ENCODE measurements at places on chromosomes 4 and X. TPM values are rescaled to one million over a fixed set of nuclear protein-coding genes. Genes with fewer than 3 reads are reported as not detected.

FGF2 gene
- total RNA-seq, result 26.2 TPM

GRCh38 chr4:3074846-3075651 is 568 bp downstream of the HTT start:
- DNase-seq, result no peak
- peak overlapping the region; percentile 98 for H3K27ac ChIP-seq
- H3K27me3 ChIP-seq, result no peaks in the 10 kb centered on the region
- peaks cover 23% of the 10 kb centered on the region for H3K4me1 ChIP-seq

- no peak overlapping the region for H3K27ac ChIP-seq
- DNase-seq, result no peak
- H3K4me3 ChIP-seq, result no peak overlapping the region
- H3K4me1 ChIP-seq, result no peaks in the 10 kb centered on the region
- no peaks in the 10 kb centered on the region for H3K36me3 ChIP-seq
These were observed 7.9 kb upstream of the KLHL8 start for GRCh38 chr4:87228262-87228860.

DNA sequence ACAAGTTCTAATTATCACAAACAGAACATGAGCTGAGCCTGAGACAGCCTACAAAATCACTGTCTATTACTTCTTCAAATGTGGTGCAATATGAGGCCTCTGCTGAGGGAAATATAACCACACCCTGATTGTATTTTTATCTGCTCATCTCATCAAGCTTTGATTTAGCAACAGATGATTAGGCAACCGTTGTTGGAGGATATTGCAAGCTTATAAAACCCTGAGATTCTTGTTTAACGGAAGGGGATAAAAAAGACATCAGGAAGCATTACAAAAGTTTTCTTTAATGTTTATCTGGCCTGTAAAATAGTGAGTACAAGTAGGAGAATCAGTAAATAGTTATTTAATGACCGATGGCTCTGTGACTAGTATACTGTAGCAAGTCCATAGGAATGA is 108.5 kb downstream of the ZNF330 start:
- H3K36me3 ChIP-seq, result no peaks in the 10 kb centered on the region
- no peak overlapping the region for H3K27ac ChIP-seq
- H3K4me3 ChIP-seq, result no peak overlapping the region
- peaks cover 2% of the 10 kb centered on the region for H3K27me3 ChIP-seq
- DNase-seq, result no peak
- no peaks in the 10 kb centered on the region for H3K4me1 ChIP-seq

CTSO gene
- 13.9 TPM for total RNA-seq

DNA sequence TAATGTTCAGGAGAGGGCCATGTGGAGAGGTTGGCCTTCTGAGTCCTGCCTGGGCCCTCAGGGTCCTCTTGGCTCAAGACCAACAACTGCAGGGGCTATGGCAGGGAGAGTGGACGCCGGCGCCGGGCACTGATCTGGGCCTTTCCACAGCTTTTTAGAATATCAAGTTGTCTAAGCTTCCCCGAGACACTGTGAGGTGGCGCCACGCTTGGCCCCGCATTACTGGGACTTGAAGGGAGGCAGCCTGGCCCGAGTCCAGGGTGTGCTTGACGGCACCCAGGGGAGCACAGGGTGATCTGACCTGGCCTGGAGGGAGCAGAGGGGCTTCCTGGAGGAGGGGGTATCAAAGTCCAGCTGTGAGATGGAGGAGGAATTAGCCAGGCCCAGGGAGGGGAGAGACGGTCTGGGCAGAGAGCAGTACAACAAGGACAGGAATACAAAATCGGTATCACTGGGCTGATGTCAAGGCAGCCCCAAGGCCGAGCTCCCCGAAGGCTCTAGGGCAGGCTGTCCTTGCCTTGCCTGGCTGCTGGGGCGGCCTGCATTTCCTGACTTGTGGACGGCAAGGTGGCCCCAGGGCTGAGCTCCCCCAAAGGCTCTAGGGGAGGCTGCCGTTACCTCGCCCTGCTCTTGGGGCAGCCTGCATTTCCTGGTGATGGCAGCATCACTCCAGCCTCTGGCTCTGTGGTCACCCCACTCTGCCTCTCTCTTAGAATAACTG is 28.1 kb downstream of the ABLIM2 start:
- DNase-seq, result no peak
- no peak overlapping the region for H3K4me3 ChIP-seq
- no peak overlapping the region for H3K27ac ChIP-seq
- H3K4me1 ChIP-seq, result peaks cover 7% of the 10 kb centered on the region
- peaks cover 46% of the 10 kb centered on the region for H3K27me3 ChIP-seq

DNA sequence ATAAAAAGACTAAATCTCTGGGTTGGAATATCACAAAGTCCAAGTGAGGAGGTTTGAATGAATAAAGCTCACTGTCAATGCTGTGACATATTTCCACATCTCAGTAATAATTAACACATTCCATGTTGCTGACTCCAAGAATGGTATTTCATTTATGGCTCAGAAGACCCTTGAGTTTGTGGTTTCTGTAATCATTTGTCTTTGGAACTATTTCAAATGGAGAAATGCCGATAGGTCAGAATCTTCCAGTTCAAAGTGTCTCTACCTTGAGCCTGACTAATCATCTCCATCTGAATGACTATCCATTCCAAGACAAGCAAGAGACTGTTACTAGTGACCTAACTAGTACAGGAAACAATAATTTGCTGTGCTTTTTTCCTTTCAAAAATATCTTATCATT is 24.2 kb upstream of the SLC2A9 start:
- peaks cover 2% of the 10 kb centered on the region for H3K27me3 ChIP-seq
- DNase-seq, result no peak
- peaks cover 9% of the 10 kb centered on the region for H3K36me3 ChIP-seq
- H3K4me1 ChIP-seq, result peaks cover 7% of the 10 kb centered on the region
- no peak overlapping the region for H3K27ac ChIP-seq

DNA sequence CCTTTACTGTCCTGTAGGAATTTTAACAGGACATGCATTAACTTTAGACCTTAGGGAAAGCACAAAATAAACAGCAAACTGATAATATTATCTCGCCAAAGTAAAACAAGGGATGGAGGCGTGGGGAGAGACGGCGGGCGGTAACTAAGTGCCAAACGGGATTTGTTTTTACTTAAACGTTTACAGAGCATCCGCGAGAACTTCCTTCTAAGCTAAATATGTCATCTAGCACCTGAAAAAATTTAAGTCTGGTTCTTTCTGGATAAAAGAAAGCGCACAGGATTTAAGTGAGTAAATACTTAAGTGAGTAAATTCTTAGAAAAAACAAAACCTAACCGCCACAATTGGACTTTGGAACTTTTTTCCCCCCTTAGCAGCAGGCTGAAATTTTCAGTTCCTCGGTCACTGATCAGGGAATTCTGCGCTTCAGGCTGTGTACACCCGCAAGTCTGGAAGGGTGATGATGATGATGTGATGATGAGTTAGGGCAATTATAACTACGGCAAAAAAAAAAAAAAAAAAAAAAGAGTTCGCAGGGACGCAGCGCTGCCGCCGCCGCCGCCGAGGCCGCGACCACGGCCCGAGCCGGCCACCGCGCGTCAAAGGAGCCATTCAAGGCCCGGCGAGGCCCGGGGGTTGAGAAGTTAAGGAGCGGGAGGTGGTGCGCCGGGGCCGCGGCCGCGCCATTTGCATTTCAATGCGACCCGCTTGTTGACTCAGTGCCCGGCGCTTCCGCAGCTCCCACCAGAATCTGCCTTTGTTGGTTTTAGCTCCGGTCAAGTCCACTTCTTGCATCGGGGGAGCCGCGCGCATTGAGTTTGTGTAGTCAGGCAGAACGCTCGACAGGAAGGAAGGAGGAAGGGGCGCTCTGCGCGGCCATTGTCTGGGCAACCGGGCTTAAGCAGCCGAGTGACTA is 108.8 kb downstream of the SPRY1 start:
- peaks cover 20% of the 10 kb centered on the region for H3K4me1 ChIP-seq
- no peaks in the 10 kb centered on the region for H3K36me3 ChIP-seq
- peak overlapping the region; percentile 96 for H3K4me3 ChIP-seq
- peak overlapping the region; percentile 92 for H3K27ac ChIP-seq
- H3K27me3 ChIP-seq, result no peaks in the 10 kb centered on the region

GYPA gene
- total RNA-seq, result not detected

CXCL1 gene
- total RNA-seq, result 1.0 TPM

CFAP99 gene
- not detected for total RNA-seq

GRCh38 chr4:134390319-134390718 is 188.7 kb upstream of the PABPC4L start:
- no peaks in the 10 kb centered on the region for H3K4me1 ChIP-seq
- no peak for DNase-seq
- H3K36me3 ChIP-seq, result no peaks in the 10 kb centered on the region
- H3K27ac ChIP-seq, result no peak overlapping the region

DNA sequence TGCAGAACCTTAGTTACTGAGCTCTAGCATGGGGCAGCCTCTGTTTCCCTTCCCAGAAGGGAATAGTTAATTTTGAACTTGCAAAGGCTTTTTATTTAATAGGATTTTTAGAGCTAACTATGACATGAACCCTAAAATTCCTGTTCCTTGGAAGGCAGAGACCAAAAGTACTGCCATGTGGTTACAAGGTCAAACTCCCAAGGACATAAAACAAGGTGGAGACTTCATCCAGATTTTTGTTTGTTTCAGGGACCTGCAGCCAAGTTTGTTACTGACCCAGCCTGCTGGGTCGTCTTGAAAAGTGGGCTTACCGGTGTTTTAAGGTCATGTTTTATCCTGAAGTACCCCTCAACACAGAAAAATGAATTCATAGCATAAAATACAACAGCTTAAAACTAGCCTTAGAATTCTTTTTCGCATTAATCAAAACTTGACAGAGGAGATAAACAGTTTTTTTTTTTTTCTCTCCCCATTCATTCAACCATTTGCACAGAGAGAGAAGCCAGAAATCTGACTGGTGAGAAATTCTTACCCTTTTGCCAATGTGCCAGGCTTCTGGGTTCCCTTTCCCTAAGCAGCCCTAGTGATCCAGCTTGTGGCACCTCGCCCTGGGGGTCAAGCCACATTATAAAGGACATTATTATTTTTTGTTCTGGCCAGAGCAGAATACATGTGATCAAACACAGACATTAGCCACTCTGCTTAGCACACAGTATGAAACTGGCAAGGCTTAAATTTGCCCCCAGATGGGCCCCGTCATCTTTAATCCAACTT is 21.5 kb upstream of the GRPEL1 start:
- no peak overlapping the region for H3K4me3 ChIP-seq
- peaks cover 3% of the 10 kb centered on the region for H3K4me1 ChIP-seq
- DNase-seq, result no peak
- H3K36me3 ChIP-seq, result peaks cover 2% of the 10 kb centered on the region

- H3K4me3 ChIP-seq, result no peak overlapping the region
- no peak for DNase-seq
- H3K36me3 ChIP-seq, result peaks cover 2% of the 10 kb centered on the region
These were observed 130.6 kb downstream of the SLC7A11 start for GRCh38 chr4:138111462-138112000.

GRCh38 chr4:52863324-52863723 is 1.2 kb downstream of the RASL11B start:
- peak overlapping the region; percentile 41 for H3K27ac ChIP-seq
- H3K4me3 ChIP-seq, result peak overlapping the region; percentile 83
- H3K27me3 ChIP-seq, result no peaks in the 10 kb centered on the region

GRCh38 chrX:17768997-17769396 is 31.7 kb downstream of the SCML1 start:
- no peak overlapping the region for H3K4me3 ChIP-seq
- H3K27ac ChIP-seq, result no peak overlapping the region
- no peaks in the 10 kb centered on the region for H3K36me3 ChIP-seq
- no peak for DNase-seq
- no peaks in the 10 kb centered on the region for H3K4me1 ChIP-seq

POF1B gene
- total RNA-seq, result not detected

P2RY8 gene
- not detected for total RNA-seq

DNA sequence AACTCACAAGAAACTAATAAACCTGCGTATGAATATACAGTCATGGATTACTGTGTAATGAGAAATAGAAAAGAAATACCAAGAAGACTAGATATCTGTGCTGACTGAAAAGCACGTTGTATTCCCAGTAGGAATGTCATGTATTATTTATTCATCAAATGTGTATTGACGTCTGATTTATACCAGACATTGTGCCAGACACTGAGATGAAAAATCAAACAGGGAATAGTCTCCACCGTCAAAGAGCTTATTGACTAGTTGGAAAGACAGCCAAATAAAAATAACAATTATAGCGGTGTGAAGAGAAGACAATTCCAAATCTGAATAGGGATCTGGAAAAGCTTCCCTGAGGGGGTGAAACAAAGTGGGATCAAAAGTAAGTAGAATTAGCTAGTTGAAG is 687.6 kb downstream of the C4orf33 start:
- DNase-seq, result no peak
- H3K27me3 ChIP-seq, result peaks cover 4% of the 10 kb centered on the region
- no peak overlapping the region for H3K27ac ChIP-seq
- no peaks in the 10 kb centered on the region for H3K36me3 ChIP-seq
- H3K4me1 ChIP-seq, result no peaks in the 10 kb centered on the region

DNA sequence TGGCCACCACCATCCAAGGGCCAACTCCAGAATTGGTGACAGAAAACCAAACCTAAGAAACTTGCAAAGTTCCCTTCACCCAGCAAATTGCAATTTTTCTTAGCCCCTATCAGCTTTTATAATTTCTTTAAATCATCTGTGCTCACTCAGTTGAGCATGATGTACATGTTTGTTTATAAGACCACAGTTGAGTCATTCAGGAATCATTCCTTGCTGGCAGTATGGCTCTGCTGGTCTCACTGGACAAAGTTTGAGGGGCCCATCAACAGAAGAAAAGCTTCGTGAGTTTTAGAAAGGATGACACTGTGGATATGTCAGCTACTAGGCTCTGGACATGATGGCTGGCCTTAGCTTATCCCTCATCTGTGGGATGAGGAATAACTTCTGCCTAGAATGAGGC is 4.0 kb downstream of the TRPC5 start:
- H3K4me1 ChIP-seq, result peaks cover 3% of the 10 kb centered on the region
- no peak overlapping the region for H3K4me3 ChIP-seq
- H3K27me3 ChIP-seq, result peaks cover 42% of the 10 kb centered on the region
- no peaks in the 10 kb centered on the region for H3K36me3 ChIP-seq
- DNase-seq, result no peak

DNA sequence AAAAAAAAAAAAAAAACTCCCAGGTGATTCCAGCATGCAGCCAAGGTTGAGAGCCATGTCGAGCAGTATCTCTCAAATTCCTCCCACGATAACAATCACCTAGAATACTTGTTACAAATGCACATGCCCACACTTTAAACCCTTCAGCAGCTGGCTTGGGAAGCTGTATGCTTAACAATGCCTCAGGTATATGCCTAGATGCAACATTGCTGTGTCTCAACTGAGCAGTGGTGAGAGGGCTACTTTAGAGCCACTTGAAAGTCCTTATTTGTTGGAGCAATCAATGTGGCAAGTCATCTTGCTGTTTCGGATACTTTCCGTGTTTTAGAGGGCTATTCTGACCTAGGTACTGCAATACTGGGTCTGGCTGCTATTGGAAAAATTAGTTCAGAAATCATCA is 487.4 kb downstream of the INPP4B start:
- H3K27me3 ChIP-seq, result no peaks in the 10 kb centered on the region
- H3K4me1 ChIP-seq, result peaks cover 50% of the 10 kb centered on the region
- H3K27ac ChIP-seq, result no peak overlapping the region
- DNase-seq, result no peak
- H3K4me3 ChIP-seq, result no peak overlapping the region

GRCh38 chr4:129355516-129355915 is 259.6 kb downstream of the C4orf33 start:
- no peaks in the 10 kb centered on the region for H3K36me3 ChIP-seq
- H3K27me3 ChIP-seq, result no peaks in the 10 kb centered on the region
- H3K27ac ChIP-seq, result peak overlapping the region; percentile 41
- H3K4me3 ChIP-seq, result no peak overlapping the region
- H3K4me1 ChIP-seq, result peaks cover 42% of the 10 kb centered on the region

- no peak overlapping the region for H3K4me3 ChIP-seq
- no peak for DNase-seq
- H3K27ac ChIP-seq, result no peak overlapping the region
- H3K4me1 ChIP-seq, result peaks cover 5% of the 10 kb centered on the region
These were observed 6.5 kb upstream of the JADE1 start for GRCh38 chr4:128802680-128803628.

Measured in chondrocyte (in vitro differentiated cells).